AG09319 (cell line): ENCODE measurements at places on chromosomes 11 and 22.

DNA sequence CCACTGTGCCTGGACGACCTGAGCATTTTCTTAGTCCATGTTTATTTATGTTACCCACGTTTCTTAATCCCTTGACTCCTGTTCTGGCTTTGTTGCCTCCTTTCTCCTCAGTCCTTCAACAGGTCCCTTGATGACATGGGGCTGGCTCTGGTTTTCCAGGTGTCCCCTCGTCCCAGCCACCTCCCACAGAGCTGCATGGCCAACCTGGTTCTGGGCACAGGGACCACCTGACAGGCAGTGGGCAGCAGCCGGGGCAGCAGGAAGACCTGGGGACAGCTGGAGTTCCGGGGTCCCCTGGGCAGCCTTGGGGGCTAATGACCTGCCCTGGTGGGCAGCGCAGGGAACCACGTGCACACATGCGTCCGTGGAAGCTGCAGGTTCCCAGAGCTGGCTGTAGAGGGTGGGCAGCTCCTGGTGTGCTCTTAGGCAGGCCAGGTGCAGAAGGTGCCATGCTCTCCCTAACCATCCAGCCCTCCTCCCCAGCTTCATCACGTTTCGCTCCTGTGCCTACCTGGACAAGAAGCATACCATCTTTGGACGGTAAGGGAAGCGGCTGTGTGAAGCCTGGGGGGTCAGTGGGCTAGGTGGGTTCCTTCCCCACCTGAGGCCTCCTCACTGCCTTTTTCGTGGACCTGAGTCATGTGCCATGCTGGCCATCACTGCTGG, 27.7 kb downstream of the PPIL2 start:
- no peak for DNase-seq

DNA sequence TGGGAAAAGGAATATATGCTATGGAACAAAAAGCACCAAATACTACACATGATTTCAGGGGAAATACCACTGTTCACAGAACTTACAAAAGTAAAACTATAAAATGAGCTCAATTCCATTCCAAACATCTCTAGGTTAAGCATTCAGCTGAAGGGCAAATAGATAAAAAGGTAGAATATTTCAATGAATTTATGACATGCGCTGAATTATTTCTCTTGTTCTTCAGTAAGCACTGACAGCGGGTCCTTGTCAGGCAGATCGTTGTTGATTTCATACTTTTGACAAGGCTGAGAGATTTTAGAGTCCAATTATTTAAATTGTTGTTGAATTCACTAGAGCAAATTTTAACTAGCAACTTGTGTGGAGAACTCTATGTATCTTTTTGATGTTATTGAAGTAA, 449.6 kb downstream of the GUCY1A2 start:
- DNase-seq: no peak

DNA sequence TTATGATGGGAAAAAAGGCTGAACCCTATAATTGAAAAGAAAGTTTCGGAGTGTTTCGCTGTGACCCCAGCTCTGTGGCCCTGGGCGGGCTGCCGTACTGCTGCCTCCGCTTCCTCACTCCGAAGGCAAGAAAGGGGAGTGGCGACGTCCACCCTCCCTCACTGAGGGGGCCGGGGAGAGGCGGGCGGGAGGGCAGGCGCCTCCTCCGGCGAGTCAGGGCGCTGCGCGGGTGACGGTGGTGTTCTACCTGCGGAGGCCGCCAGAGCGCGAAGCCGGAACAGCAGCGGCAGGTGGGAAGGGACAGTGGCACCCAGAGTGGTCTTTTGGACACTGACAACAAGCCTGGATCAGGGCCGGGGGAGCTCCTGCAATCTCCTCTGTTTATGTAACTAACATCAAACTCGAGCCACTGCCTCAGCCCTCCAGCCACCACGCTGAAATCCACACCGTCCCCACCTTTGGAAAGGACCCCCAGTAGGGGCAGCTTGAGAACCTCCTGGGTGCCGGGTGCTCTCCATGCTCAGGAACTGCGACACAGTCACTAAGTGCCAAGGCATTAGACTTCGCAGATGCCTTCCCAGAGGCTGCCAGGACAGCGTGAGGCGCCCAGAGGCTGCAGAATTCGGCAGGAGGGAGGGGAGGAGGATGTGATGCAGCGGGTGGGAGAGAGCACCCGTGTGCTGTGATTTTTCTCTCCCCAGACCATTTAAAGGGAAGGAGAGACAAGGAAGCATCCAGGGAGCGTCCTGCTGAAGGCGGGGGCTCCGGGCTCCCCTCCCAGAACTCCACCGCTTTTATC, 25.5 kb downstream of the BID start:
- no peak for DNase-seq

DNA sequence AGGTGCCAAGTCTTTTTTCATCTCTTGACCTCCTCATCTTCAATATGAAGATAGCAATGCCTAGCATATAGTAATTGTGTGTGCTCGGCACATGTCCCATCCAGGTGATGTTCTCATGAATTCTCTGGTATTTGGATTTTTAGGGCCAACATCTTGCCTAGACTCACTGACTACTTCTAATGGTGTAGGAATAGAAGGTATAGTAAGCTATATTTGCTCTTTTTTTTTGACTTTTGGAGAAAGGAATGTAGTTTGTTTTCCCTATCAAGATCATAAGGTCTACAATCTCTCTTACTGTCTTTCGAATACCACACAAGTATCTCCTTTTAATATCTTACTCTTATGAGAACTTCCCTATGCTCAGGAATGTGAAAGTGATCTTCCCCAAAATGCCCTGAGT, 3.2 kb downstream of the HBD start:
- no peak for DNase-seq

DNA sequence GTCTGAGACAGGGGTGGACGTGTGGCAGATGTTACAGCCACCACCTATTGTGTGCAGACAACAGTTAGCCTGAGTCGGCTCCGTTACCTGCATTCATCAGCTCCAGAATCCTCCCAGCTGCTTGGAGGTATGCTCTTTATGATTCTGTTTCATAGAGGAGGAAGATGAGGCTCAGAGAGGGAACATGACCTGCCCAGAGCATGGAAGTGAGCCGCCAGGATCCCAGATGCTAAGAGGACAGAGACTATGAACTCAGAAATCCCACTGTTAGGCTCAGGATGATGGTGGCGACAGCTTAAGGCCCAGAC, 1.5 kb downstream of the EMID1 start:
- no peak for DNase-seq

GRCh38 chr11:125583496-125583895, 9.2 kb upstream of the STT3A start:
- DNase-seq: no peak

GRCh38 chr22:50282361-50283155, 12.4 kb upstream of the MAPK11 start:
- DNase-seq: no peak

DNA sequence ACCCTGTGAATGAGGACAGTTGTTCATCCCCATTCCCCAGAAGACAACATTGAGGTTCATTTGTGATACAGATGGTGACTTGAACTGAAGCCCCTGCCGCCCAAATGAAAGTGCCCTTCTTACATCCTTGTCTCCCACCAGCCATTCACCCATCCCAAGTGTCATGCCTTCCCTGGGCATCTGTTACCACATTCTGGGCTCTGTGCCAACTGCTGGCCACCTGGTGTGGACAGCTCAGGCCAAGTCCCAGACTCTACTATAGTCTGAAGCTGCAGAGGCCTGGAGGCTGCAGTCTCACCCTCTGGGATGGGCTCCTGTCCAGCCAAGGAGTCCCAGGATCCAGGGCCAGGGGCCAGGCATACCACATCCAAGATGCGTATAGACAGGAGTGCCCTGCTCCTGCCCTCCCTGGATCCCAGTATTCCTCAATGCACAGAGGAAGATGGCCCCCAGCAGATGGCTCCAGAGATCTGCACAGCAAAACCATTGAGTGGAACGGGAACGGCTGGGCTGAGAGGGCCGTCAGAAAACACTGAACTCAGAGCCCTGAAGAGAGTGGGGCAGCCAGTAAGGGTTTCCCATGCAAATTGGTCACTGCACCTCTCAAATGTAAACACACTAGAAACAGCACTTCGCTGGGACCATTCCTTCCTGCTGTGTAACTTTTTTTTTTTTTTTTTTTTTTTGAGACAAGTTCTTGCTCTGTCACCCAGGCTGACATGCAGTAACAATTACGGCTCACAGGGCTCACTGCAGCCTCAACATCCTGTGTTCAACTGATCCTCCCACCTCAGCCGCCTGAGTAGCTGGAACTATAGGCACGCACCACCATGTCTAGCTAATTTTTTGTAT, 22.8 kb downstream of the ARRB1 start:
- no peak for DNase-seq

GRCh38 chr11:65695459-65696241, 16.4 kb upstream of the KAT5 start:
- no peak for DNase-seq

DNA sequence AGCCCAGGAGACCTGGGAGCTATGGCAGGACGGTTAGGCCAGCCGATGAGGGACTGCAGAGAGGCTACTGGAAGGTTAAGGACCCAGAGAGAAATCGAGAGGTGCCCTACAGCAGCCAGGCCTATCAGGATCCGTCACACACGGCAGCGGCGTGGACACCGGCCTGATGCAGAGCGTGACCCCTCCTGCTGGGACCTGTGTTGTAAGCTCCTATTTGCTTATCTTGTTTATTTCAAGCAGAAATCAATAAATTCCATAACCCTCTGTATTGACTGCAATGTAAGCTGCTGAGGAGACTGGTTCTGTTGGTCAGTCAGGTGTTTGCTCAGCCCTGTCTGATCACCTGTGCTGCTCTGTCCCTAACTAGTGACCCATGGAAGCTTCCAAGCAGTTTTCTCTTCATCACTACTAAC, 39.9 kb downstream of the PPP2R1B start:
- DNase-seq: no peak

DNA sequence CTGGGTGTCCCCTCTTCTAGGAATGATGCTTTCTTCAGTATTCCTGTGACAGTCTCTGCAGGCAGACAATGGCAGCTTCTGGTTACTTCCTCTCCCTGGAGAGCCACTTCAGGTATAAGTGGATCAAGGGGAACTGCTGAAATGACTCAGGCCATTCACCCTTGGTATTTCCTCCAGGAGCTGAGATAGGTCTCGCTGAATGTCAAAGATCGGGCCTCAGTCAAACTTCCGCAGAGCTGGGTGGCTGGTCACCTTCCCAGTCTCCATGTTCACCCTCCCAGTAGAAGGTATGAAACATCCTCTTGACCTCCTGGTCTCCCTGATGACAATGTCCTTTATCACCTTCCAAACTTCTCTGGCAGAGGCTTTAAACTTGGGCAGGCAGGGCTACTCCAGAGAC, 1.8 kb upstream of the ANKK1 start:
- no peak for DNase-seq

- no peak for DNase-seq
These were observed 396 bp downstream of the NPAT start for GRCh38 chr11:108221911-108222573.

DNA sequence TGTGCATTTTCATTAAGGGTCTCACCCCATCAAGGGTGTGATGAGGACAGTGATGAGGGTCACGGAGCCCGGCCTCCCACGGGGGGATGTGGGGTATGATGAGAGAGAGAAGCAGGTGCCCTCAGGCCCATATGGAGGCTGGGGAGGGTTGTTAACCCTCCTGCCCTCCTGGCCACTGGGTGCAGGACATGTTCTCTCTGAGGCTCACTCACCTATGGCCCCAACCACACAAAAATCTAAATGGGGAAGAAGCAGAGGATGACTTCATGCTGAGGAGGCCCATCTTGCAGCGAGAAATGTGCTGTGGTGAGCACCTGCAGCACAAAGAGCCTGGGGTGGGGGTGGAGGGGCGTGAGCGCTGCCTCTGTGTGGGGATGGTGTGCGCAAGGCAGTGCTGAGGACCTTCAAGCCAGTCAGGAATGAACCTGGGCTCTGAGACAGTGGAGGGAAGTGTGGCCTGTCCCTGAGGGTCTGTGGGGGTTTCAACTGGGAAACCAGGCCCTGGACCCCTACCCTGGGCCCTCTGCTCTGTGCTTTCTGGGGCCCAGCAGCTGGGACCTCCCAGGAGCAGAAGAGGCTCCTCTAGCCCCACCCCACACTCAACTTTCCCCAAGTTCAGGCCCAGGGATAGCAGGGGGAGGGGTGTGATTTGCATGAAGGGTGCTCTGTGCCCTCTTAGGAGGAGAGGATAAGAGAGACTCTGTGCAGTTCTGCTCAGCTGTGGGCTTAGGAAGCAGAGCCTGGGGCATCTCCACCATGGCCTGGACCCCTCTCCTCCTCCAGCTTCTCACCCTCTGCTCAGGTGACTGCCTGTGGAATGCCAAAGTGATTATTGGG, 43.0 kb upstream of the TOP3B start:
- no peak for DNase-seq

DNA sequence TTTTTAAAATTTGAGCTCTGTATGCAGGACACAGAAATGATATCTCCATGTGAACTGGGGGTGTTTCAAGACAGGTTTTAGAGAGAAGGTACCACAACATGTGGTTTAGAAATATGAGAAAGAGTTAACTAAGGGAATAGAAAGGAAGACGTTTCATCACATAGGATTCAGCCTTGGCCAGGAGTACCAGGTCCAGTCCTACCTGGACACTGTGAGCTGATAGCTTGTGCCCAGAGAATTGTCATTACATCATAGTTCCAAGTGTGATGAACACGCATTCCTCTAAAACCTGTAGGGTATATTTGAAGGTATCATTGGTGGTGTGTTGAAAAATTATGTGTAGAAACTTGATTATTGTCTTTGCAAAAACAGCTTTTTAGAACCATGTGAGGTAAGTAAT, 1.8 kb downstream of the SLC22A9 start:
- DNase-seq: no peak

- DNase-seq: no peak
These were observed 20.0 kb downstream of the TRMU start for GRCh38 chr22:46355369-46355995.

GRCh38 chr22:50446708-50447575, 27.9 kb downstream of the SBF1 start:
- DNase-seq: no peak

- DNase-seq: no peak
These were observed 44.0 kb downstream of the KCNJ4 start for GRCh38 chr22:38411016-38411415.

DNA sequence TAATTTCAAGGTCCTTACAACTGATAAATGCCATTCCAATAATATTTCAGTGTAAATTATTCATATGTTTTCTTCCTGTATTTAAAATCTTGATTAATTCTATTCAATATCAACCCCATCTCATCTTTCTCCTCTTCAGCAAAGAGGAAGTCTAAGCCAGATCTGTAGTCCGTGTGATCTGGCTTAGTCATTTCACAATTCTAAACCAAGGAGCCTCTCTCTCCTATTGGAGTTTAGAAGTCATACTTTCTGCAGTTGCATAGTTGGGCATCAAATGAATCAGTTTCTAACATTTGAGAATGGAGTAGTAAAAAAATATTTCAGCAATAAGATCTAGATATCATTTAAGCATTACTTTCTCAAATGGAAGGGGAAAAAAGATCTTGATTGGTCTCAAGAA, 354.9 kb downstream of the JRKL start:
- no peak for DNase-seq

DNA sequence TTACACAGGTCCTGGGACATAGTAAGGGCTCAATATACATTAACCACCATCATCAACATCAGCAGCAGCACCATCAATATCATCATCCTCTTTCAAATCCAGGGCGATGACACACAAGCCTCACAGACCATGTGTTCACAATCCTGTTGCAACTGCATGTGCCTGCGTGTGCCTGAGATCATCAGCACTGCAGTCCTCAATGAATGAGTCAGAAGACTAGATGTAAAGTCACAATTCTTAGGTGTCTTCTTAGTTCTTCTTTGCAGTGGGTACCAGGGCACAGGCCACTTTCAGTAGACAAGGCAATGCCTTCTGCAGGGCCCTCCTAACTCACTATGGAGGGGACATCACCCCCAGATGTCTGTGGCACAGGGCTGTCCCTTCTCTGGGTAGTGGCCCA, 111.1 kb downstream of the MYO18B start:
- no peak for DNase-seq

GRCh38 chr22:29701155-29701999, 18.4 kb upstream of the CABP7 start:
- no peak for DNase-seq
